ENCODE measurements at places on chromosomes 12 and 14.
A peak's percentile ranks its signal among the peaks of the same experiment; 100 is the strongest.

- no peak for DNase-seq
Measured at GRCh38 chr12:62948123-62948522, 13.2 kb upstream of the PPM1H start.

- DNase-seq = no peak
Measured at GRCh38 chr14:104289507-104289906, 151.1 kb downstream of the KIF26A start.

DNA sequence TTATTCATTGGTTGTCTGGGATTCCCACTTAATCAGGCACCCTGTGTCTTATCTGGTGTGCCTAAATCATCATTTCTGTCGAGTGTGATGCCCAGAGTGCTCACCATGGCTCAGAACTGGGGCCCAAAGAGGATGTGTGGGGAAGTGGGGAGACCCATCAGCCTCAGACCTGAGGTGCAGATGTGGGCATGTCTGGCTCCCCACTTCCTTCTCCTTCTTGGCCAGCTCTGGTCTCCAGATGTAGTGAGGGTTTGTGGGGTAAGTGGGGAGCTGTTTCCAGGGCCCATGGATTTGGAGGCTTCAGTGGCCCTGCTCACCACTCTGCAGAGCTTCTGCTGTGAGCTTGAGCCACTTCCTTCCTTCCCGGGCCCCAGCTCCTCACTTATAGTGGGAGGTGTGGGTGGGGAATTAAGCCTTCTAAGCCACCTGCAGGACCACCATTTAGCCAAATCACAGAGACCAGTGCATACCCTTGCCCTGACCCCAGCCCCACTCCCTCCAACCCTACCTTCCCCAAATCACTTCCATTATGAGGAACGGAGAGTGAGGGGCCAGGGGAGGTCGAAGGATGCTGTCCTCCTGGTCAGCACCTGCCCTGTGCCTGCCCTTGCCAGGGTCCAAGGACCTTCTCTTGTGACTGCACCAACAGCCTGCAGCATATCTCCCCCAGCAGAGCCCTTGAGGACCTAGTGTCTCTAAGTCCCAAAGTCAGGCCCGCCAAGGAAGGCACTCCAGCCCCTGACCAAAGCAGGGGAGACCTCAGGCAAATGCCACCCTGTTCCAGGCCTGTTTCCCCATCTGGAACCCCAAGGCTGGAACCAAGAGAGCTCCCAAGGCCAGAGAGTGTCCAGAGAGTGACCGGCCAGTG is 278.2 kb upstream of the RTL1 start:
- no peak for DNase-seq

- peak; percentile 11 for DNase-seq
Measured at GRCh38 chr12:27711317-27711682, 668 bp downstream of the MRPS35 start.

- no peak for DNase-seq
Measured at GRCh38 chr14:58822856-58823255, 185.1 kb downstream of the DACT1 start.

GRCh38 chr14:98890556-98891340 is 381.2 kb downstream of the BCL11B start:
- no peak for DNase-seq

DNA sequence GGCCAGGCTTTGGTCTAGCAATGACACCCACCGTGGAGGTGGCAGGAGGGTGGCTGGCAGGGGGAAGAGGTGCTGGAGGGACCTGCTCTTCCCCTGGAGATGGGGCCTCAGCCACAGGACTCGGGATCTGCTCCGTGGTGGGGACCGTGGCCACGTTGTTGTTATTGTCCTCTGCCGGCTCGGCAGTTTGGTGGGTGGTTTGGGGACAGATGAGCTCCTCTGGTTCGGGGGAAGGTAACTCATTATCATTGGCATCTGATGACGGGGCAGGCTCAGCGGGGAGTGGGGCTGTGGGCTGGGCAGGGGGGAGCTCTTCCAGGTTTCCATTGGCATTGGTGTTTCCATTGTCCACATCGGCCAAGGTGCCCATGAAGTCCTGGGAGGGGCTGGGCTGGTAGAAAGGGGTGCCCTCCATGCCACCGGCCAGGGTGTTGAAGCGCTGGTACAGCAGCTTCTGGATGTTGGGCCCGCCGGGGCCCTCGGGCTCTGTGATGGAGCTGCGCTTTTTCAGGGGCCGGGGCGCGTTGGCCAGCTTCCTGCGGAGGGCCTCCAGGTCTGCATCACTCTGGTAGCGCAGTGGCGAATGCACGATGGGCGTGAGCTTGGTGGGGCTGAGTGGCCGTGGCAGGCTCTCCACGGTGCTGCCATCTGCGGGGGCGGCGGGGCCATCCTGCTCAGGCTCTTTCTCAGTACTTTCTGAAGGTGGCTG is 24.3 kb downstream of the ZFYVE21 start:
- no peak for DNase-seq

- DNase-seq = no peak
Measured at GRCh38 chr12:96510306-96510764, 21.0 kb downstream of the CFAP54 start.

GRCh38 chr12:19088606-19089005 is 40.9 kb upstream of the PLEKHA5 start:
- DNase-seq = no peak

DNA sequence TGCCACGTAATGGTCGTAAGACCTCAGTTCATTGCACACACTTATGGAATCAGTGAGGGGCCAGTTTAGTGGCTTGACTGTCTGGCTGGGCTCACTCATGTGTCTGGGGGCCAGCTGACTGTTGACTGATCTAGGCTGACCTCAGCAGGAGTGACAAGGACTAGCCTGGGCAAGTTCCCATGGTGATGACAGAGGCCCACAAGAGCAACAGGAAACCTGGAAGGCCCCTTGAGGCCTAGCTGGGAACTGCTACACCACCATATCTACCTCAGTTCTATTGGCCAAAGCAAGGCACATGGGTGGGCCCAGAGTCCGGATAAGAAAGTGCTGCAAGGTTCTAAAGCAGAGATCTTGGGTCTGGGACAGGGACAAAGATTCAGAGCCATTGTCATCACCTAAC is 21.3 kb upstream of the RFLNA start:
- DNase-seq = peak; percentile 45

DNA sequence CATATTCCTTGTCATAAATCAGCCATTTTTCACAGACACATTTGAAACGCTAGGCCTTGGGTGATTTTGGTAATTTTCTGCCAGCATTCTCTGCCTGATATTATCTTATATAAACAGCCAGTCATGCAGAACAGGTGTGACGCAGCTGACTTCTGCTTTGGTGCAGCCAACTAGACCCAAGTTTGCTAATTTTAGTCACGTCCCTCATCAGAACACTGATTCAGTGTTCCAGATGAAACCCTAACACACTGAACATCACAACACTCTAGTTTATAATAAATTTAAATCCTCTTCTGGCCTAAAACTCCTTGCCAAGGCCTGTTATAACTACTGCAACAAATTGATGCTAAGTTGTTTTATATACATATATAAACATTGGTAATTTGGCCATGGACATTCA is 386.1 kb downstream of the SEC23A start:
- DNase-seq = no peak

DNA sequence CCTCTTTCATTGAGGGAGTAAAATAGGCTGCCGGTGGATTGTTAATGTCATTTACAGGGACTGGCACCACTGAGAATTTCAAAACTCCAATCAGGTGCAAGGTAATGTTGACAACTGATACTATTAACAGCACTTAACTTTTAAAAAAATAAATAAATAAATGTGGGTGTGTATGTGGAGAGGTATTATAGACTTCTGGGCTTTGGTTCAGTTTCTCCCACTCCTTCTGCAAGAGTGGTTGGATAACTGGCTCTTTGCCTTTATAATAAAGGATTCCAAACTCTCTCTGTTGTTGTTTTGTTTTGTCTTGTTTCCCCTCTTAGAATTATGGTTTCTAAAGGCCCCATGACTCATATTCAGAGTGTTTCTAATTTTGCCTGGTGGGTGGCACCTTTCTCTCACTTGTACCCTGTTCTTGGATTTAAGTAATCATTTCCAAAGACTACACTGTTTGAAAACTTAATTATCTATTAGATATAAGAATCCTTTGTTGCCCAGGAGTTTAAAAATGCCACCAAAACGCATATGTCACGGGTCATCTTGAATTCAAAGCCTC is 151.6 kb upstream of the ARID2 start:
- no peak for DNase-seq

DNA sequence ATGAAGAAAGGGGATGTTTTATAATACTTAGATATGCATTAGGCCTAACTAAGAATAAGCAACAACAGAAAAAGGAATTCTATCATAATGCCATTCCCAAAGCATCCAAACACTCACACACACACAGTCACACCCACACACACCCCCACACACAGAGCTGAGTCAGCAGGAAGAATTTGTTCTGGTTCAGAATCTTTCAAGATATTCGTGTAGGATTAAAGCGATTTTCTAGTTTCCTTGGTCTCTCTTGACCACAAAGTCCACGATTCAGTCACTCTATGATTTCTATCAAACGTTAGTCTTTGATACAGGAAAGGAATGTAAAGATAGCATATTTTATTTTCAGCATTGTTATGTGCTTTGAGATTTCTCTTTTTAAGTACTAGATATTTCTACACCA is 382.6 kb upstream of the DCN start:
- peak; percentile 32 for DNase-seq

All from HCEC 1CT (cell line).